Gastroesophageal sphincter (tissue), 4 donors: ENCODE measurements at places on chromosomes 5 and 9.

DNA sequence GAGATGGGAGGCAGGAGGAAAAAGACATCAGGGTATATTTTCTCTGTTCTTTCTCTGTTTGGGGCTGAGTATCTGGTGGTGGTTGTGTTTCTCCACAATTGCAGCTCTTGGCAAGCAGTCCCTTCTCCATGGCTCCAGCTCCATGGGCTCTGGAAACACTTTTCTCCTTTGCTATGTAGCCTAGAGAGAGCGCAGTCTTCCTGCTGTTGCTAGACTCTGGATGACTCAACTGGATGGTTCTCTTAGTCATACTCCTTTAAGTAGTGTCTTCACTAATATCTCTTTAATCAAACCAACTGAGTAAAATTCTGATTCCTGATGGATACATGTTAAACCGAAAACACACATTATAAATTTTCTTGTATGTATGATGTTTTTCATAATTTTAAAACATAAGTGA, 3.3 kb upstream of the PLGRKT start:
- ATAC-seq, result no peak

DNA sequence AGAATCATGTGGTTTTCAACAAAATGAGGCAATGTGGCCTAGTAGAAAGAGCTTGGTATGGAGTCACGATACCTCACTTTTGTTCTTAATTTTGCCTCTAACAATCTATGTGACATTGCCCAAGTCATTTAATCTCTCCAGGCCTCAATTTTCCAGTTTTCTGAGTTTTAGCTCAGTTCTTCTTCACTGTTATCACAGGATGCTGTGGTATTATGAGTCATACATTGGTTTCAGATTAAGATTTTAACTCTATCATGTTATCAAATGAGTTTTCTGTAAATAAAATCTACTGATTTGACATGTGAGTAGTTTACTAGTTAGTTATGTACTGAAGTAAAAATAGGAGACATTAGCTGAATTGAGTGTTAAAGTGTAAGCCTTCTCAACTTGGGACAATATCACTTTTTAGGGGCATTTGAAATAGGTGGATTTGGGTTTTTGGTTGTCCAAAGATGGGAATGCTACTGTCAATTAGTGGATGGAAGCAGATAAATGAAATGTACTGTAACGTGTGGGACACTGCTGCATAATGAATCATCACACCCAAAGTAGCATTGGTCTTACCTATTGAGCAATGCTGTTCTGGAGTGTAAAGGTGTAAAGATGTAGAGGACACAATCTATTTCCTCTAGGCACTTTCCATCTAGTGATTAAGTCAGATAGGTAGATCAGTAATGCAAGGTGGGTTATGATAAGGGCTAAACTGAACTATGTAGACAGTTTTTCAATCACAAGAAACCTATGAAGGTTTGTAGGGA, 73.3 kb downstream of the NNT start:
- no peak for ATAC-seq

GRCh38 chr9:84866396-84867175, 197.1 kb downstream of the NTRK2 start:
- no peak for ATAC-seq

GRCh38 chr9:104944871-104945270, 16.9 kb upstream of the ABCA1 start:
- ATAC-seq, result no peak

DNA sequence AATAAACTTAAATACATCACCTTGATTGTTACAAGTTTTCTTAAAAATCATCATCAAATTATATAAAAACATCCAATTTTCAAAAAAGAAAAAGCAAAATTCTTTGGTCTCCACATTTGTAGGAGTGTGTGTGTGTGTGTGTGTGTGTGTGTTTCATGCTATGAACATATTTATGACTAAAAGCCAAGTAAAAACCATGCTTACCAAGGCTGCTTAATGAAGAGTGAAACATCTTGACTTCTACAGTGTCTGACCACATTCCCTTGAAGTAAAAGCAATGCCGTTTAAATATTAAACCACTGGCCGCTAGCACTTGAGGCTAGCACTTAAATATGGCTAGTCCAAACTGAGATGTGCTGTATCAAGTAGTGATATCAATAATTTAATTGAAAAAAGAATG, 549.1 kb upstream of the CCNG1 start:
- no peak for ATAC-seq

GRCh38 chr9:109450346-109450745, 47.8 kb downstream of the PTPN3 start:
- no peak for ATAC-seq

- ATAC-seq, result no peak
Observed at GRCh38 chr5:152366716-152367115, 38.4 kb downstream of the NMUR2 start.

GRCh38 chr9:69174616-69175463, 763 bp downstream of the TJP2 start:
- peak; percentile 52 for ATAC-seq

GRCh38 chr9:109355564-109356297, 34.9 kb upstream of the EPB41L4B start:
- no peak for ATAC-seq

DNA sequence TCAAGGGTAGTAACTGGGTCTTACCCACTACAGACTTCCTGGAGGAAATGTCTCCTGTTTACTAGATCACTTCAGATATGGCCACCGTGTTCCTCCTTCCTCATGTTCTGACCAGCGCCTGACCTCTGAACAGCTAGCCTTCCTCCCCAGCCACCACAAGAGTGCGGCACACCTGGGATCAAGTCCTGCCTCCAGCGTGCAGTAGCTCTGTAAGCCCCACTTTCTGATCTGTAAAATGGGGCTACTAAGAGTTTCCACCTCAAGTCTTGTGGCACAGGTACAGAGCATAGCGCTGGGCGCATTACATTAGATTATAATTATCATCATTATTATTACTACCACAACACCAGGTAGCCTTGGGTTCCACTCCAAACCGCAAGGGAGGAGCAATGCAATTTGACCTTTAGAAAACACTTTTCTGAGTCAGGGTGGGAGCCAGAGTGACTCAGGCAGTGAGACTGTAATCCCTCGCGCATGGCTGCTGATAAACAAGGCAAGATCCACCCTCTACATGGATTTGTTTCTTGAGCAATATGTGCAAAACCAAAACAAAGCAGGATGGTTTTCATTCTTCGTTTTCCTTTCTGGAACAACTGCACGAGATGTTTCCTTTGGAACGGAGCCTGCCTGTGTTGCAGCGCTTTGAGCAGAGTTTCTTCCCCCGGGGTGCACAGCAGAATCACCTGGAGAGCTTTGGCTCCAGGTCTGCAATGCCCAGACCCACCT, 65.0 kb upstream of the ANGPTL2 start:
- ATAC-seq, result peak; percentile 83

DNA sequence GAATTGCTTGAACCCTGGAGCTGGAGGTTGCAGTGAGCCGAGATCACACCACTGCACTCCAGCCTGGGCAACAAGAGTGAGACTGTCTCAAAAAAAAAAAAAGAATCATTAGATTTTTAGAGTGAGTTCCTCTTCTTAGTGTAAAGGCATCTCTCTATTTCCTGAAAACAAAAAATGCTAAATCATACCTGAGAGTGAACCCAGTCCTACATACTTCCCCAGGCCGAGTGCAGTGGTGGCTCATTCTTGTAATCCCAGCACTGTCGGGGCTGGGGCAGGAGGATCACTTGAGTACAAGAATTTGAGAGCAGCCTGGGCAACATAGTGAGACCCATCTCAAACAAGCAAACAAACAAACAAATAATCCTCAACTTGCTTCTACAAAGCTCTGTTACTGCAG, 38.2 kb upstream of the LPAR1 start:
- ATAC-seq, result no peak

DNA sequence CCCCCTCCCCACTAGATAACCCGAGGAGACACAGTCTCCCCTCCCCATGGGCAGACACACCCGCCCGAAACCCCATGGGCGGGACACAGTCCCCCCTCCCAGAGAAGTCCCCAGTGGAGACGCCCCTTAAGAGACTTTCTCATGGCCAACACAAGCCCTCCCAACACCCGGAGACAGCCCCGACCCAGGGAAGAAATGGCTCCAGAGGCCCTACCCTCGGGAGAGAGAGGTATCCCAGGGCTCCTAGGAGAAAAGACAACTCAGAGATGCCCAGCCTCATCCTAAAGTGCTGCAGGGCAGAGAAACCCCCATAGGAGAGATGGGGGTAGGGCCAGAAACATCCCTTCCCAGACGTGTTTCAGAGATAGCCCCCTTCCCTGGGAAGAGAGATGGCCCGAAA, 27.4 kb downstream of the PCDH1 start:
- no peak for ATAC-seq

GRCh38 chr9:76818271-76818670, 54.0 kb downstream of the PCA3 start:
- peak; percentile 97 for ATAC-seq

DNA sequence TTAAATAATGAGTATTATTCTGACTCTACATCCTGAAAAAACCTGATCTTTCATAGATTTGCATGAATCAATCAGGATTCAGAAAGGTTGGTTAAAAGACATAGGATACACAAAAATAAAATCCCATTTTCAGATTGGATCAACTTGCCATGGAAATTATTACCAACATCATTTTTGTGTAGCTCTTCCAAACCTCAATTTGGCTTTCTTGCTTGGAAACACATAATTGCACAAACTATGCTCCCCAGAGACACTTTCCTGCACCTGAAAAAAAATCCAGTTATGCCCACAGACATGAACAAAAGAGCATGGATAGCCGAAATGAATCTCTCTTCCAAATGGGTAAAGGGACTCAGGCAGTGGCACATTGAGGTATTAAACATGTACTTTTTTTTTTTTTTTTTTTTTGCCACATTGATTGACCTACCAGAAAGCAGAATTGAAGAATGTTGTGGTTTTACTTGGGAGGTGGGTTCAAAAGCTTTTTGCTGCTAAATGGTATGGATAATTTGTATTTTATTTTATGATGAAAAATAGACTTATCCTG, 135.4 kb upstream of the FBN2 start:
- ATAC-seq, result no peak

GRCh38 chr9:114286146-114286679, 36.7 kb upstream of the ORM1 start:
- ATAC-seq, result no peak

- ATAC-seq, result no peak
Observed at GRCh38 chr5:148747536-148747906, 78.9 kb upstream of the ADRB2 start.

DNA sequence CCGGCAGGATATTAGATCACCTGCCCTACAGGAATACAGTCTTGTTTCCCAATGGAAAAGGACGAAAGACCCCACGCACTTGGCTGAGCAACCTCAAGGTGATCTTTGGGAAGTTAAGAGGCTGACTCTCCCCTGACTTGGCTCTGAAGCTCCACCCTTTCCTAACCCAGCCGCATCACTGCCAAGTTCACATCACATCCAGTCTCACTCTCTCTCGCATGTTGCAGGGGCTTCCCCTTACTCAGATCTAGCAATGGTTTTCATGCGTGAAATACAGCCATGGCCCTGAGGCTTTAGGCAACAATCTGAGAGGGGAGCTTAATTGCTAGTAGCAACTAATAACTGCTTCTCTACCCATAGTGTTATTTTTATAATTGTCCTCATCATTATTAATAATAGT, 211.6 kb downstream of the DOCK8 start:
- ATAC-seq, result no peak

DNA sequence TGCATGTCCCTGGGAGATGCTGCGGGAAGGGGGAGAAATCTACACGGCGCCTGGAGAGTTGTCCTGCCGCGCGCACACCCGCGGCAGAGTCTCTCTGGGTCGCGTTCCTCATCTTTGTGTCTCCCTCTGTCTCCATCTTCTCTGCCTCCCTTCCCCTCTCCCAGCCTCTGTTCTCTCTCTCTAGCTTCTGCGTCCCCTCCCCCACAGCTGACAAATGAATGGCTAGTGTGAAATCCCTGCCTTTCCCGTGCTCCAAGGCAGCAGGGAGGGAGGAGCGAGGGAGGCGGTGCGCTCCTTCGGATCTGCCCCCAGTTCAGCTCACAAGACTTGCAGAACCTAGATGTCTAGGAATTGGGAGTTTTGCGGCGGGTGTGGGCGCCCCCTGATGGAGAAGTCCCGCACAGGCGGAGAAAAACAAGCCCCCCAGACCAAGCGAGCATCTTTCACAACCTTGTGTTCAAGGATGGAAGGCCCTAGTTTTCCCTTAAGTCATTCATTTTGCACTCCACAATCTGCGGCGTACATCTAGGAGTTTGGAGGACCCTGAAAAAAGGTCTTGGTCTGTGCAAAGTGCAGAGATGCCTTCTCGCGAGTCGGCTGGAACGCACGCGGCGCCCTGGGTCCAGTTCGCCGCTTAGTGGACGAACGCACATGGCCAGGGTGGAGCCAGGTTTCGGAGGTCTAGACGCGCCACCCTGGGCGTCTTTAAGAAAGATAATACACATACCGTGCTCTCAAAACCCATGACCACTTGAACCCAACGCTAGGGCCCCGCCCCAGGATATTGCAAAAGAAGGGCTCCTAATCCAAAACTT, 2.0 kb downstream of the VCAN start:
- peak; percentile 83 for ATAC-seq

DNA sequence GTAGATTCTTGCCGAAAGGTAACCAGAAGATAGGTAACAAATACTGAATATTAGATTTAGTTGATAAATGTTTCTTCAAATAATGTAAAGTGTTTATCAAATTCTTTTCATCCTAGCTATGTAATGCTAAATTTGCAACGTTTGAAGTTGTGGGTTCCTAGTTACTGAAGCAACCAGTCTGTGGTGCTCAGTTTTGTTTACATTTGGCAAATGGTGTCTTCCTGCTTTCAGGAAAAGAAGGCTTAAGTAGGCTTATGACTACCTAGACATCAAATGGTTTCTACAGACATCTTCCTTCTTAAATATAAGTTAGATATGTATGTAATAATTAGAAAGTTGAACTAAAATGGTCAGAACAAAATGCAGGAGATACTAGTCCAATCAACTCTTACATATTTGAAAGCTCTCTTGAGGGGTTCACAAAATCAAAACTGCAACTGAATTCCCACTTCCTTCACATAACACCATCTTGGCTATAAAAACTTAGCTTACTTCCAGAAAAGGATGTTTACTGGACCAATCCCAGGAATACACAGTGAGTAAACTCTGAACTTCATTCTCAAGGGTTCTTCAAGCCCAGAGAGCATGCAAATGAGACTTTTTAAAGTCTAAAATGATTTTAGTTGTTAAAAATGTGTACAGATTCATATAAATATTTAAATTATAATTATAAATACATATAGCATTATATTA, 125.7 kb upstream of the ITGA1 start:
- ATAC-seq, result no peak

DNA sequence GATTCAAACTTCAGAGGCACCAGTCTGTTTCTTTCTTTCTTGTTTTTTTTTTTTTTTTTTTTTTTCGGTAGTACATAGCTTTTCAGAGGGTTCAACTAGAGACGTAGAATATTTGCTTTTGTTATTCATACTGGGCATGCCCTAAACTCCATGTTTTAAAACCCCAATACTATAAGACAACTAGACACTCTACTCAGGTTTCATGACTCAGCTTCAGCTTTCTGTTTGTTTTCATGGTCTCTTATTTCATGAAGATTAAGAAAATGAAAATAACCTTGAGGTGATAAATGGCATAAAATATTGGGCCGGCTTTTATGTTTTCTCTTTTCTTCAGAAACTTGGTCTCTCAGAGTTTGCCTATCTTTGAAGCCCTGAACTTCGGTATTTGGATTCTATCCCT, 2126.3 kb upstream of the ACO1 start:
- no peak for ATAC-seq
